ENCODE measurements at places on chromosomes 3 and 15.

DNA sequence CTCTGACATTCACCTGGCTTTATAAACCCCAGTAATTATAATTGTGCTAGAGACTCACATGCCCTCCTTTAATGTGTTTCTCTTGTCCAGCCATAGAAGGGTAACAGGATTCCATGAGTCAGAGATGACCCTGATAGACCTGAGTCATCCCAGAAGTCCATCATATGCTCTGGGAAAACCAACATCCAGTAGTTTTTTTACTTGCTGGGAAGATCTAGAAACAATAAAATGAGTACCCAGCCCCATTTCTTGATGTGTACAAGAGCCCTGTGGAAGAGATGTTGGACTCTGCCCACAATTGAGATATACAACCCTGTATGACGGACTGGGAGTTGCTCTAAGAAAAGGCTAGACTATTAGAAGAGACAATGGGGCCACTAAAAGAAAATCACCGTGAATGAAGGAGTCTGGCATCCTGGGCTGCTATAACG, 22.4 kb upstream of the THUMPD3 start:
- DNase-seq: no peak

DNA sequence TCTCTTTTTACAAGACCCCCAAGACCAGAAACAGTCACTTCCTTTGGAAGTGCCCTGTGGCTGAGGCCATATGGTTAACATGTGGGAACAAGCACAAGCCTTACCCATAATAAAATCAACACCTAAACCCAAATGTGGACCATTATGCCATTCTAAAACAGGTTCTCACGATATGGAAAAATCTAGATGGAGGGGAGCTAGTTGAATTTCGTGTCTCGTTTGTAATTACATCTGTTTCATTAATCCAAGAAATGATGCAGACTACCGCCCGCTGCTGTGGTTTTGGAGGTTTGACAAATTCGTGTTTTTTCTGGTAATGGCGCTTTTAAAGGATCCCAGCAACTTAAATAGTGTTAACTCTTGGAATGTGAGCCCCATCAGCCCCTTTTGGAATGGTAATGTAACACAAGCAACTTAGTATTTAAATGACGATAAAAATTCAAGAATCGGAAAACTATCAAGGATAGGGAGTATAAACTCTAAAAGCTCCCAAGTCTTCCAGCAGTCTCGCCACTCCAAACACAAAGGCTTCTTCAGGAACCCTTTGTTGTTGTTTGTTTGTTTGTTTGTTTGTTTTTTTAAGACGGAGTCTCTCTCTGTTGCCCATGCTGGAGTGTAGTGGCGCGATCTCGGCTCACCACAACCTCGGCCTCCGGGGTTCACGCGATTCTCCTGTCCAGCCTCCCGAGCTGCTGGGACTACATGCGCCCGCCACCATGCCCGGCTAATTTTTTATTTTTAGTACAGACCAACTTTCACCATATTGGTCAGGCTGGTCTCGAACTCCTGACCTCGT, 1.1 kb downstream of the CNBP start:
- no peak for DNase-seq

DNA sequence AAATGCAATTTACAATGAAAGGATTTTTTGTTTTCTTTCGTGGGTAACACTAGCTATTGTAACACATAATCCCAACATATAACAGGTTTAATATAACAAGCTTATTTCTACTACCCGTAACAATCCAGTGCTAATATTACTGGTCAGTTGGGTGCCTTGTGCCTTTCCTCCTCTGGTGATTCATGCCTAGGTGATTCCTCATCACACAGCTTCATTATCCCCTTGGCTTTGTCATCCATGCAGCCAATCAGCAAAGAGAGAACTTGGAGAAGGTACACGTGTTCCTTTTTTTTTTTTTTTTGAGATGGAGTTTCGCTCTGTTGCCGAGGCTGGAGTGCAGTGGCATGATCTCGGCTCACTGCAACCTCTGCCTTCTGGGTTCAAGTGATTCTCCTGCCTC, 30.7 kb downstream of the CHST14 start:
- no peak for DNase-seq

DNA sequence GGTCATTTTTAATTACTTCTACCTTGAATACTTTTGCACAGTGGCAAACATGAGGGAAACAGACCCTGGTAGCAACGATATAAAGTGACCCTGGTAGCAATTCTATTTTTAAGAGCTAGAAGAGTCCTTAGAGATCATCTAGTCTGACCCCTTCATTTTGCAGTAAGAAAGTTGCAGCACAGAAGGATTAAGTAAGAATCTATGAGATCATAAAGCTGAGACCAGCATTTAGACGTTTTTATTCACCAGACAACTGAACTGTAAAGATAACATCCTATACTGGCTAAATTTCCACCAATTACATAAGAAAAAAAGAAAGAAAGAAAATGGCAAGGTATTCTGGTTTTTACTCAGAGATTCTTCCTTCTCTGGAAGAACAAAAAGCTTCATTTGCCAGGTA, 49.9 kb downstream of the LRRFIP2 start:
- no peak for DNase-seq

DNA sequence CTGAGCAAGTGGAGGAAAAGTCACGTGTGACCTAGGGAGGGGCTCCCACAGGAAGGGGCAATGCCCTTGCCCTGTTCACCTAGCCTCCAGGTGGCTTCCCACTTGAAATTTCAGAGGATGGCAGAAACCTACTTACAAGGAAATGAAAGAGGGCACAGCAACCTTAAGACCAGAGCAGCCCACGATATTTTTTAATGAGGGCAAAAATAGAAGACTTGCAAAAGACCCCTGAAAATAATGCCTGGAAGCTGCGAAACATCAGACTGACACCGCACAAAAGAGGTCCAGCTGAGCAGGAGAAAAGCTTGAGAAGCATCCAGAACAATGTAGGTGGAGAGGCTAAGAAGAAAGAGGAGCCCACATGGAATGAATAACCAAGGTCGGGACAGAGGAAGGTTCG, 66.1 kb downstream of the KLF15 start:
- no peak for DNase-seq

GRCh38 chr3:9416139-9416780, 18.8 kb downstream of the SETD5 start:
- DNase-seq: no peak

DNA sequence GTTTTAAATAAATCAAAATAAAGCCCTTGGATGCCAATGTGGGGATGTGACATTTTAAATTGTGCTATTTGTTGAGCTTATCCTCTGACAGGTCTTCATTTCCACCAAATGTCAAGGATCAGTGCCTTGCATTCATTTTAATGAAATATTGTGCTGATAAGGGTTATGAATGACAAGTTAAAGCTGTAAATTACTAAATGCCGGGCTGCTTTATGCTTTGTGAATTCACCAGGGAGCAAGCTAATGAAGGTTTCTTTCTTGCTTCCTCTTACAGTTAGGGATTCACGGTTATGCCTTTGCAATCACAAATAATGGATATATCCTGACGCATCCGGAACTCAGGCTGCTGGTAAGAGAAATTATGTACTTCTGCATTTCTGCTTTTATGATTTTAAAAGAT, 81.7 kb downstream of the LRTM1 start:
- DNase-seq: no peak

GRCh38 chr3:7667774-7668173, 806.9 kb downstream of the GRM7 start:
- no peak for DNase-seq

- no peak for DNase-seq
Observed at GRCh38 chr15:96355568-96356187, 25.2 kb downstream of the NR2F2 start.

GRCh38 chr3:148840451-148840850, 12.8 kb downstream of the CPB1 start:
- DNase-seq: no peak

- DNase-seq: no peak
Observed at GRCh38 chr15:71476823-71477222, 333.5 kb upstream of the NR2E3 start.

- DNase-seq: no peak
Observed at GRCh38 chr3:77254967-77255831, 215.3 kb downstream of the ROBO2 start.

DNA sequence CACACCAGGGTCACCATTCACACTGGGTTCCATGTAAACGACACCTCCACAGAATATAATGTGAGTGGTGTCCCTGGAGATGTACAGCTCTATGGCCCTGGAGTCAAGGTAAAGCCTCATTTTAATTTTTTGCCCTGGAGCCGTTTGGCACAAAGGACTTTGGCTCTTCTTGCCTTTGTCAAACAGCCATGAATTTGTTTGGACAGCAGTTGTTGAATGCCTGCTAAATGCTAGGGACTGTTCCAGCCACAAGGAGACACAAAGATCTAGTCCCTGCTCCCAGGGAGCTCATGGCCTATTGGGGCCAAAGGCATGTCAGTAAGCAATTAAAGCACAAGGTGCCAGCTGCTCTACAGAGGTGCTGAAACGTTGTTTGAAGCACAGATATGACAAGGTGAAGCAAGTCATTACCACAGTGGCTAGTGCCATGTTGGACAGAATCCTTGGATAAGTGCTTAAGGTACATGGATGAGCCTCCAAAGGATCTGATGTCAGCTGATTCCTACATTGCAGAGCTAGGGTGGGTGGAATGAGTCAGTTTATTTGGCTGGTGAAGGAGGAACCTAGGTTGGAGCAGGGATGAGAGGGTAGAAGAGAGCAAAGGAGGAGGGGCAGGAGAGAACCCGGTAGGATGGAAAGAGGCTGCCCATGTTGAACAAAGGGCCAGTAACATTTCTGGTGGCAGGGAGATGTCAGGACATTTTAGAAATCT, 171.9 kb upstream of the CTDSPL start:
- no peak for DNase-seq

DNA sequence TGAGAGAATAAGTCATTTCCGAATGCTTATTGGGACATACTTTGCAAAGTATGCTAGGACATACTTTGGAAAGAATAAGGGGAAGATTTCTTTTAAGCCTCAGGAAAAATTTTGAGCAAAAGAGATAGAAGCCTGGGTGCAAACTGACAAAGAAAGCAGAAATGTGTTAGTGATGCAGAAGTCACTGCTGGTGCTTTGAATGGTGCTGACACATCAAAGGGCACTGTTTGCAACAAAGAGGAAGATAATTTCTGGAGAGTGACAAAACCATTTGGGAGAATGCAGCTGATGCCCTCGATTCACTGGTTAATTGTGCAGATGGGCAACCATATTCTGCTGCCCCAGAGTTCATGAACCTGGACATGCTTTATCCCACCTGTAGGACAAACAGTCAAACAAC, 11.0 kb upstream of the RAP2B start:
- DNase-seq: no peak

DNA sequence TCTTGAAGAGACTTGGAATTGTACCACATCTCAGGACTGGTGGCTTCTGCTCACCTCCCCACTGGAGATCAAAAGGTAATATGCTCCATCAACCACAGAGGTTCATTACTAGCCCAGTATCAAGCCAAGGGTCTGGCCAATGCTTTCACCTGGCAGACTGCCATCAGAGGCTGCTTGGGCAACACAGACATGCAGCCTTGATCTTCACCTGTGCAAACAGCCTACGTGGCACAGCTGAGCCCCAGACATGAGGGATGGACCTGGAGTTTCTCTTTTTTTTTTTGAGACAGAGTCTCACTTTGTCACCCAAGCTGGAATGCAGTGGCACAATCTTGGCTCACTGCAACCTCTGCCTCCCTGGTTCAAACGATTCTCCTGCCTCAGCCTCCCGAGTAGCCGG, 105.6 kb upstream of the HES1 start:
- no peak for DNase-seq

GRCh38 chr15:41972253-41973242, at the start of gene EHD4:
EHD4 (minus strand) TSS chr15:41972557; CDS start chr15:41972494, 63 bp downstream.
- DNase-seq: peak; percentile 94

GRCh38 chr15:39587731-39588530, 7.1 kb downstream of the THBS1 start:
- no peak for DNase-seq

GRCh38 chr3:194682694-194683310, 2.9 kb upstream of the FAM43A start:
- peak; percentile 58 for DNase-seq

DNA sequence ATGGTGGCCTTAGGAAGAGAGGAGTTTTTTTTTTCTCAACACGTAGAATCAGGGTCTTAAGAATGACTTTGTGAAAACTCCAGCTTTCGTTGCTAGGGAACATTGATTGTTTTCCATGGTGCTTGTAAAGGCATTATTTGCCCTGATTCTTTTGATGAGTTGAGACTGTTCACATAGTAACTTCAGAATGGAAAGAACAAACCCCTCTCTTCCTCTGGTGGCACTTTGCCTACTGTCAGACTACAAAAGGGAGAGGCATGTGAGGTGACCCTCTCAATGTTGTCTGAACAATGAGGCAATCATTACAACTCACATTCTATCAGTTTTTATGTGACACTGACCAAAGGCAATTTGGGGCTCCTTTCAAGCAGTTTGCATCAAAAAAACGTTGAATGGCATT, 477.8 kb downstream of the FGF12 start:
- no peak for DNase-seq

DNA sequence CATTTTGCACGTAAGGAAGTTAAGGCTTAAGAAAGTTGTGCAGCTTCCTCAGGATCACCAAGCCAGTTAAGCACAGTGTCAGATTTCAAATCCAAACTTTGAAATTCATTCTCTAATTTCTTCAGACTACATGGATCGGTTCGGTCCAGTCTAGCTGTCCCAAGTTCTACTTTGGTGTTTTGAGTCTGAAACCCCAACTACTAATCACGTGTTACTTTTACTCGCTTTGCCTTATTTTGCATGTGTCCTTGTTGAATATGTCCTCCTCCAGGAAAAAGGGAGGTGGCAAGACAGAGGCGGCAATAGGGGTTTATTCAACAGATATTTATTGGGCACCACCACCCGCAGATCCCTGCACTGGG, 522 bp upstream of the GXYLT2 start:
- no peak for DNase-seq

- no peak for DNase-seq
Observed at GRCh38 chr15:40471105-40471807, 472 bp downstream of the CHST14 start.

DNA sequence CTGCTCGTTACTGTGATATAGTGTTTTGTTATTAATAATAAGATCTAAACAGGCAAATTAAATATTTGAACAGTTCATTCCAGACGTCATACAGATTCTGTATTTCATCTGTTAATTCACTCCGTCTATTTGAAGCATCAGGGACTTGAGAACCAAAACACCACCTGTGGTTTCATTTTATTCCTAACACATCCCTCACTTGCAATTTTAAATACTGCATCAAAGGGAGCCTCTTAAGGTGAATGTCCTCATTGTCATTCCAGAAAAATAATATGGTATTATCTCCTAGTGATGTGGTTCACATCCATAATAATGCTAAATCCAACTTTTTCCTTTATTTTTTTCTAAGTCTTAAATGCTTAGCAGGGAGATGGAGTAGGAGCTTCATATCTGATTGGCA, 1390.9 kb upstream of the CADM2 start:
- DNase-seq: no peak

- DNase-seq: no peak
Observed at GRCh38 chr3:148992635-148993255, 1.4 kb downstream of the GYG1 start.

GRCh38 chr3:154889227-154889634, 190.9 kb upstream of the MME start:
- DNase-seq: no peak

DNA sequence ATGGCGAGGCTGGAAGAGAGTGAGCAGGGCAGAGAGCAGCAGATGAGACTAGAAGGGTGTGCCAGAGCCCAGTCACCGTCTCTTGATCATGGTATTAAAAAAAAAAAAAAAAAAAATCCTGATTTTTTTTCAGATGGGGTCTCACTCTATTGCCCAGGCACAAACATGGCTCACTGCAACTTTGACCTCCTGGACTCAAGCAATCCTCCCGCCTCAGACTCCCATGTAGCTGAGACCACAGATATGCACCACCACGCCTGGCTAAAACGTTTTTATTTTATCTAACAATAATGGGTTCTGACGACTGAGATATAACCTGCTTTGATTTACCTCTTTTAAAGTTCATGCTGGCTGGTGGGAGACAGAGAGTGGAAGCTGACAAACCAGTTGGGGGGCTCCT, 4.0 kb downstream of the GNB4 start:
- no peak for DNase-seq
